ENCODE measurements at places on chromosomes 6 and 20. TPM values are rescaled to one million over a fixed set of nuclear protein-coding genes. Genes with fewer than 3 reads are reported as not detected.
A peak's percentile ranks its signal among the peaks of the same experiment; 100 is the strongest.

SPTLC3 gene
- 1.1 TPM for total RNA-seq

- peaks cover 10% of the 10 kb centered on the region for H3K27me3 ChIP-seq
- H3K4me1 ChIP-seq = no peaks in the 10 kb centered on the region
- H3K4me3 ChIP-seq = no peak overlapping the region
- DNase-seq = no peak
- H3K27ac ChIP-seq = no peak overlapping the region
Measured at GRCh38 chr6:108746836-108747575, 101.2 kb upstream of the ARMC2 start.

DNA sequence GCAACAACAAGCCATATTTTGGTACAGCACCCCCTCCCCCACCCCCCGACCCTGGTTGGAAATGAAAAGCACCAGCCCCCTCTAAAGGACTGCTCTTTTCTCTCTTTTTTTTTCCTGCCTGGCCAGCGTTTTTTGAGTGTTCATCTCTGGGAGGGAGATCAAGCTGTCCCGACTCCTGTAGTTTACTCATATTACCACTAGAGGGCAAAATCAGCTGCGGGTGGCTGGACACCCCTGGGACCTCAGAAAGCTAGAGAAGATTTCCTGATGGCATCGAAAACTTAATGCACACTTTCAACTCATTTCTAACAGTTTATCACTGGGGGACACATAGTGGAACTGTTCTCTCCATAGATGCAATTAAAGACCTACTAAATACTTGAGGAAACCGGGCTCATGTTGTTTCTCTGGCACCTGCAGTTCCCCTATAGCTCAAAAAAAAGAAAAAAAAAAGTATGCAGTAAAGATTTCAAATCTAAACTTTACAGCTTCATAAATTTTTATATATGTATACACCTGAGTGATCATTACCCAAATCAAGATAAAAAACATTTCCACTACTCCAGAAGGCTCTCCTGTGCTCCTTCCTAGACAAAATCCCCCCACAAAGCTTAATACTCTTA lies 24.4 kb downstream of the CNBD2 start:
- H3K27me3 ChIP-seq = peaks cover 3% of the 10 kb centered on the region
- H3K27ac ChIP-seq = no peak overlapping the region
- DNase-seq = peak; percentile 61
- peaks cover 4% of the 10 kb centered on the region for H3K4me1 ChIP-seq
- H3K36me3 ChIP-seq = no peaks in the 10 kb centered on the region

GPX5 gene
- total RNA-seq = not detected

SLC32A1 gene
- not detected for total RNA-seq

RAET1L gene
- total RNA-seq = not detected

- no peak for DNase-seq
- no peak overlapping the region for H3K27ac ChIP-seq
- H3K4me1 ChIP-seq = peaks cover 15% of the 10 kb centered on the region
- H3K4me3 ChIP-seq = no peak overlapping the region
Measured at GRCh38 chr6:21986703-21987102, 310.1 kb downstream of the PRL start.
